Ammon's horn (tissue), 1 donor: ENCODE measurements at places on chromosomes 1 and 21.

DNA sequence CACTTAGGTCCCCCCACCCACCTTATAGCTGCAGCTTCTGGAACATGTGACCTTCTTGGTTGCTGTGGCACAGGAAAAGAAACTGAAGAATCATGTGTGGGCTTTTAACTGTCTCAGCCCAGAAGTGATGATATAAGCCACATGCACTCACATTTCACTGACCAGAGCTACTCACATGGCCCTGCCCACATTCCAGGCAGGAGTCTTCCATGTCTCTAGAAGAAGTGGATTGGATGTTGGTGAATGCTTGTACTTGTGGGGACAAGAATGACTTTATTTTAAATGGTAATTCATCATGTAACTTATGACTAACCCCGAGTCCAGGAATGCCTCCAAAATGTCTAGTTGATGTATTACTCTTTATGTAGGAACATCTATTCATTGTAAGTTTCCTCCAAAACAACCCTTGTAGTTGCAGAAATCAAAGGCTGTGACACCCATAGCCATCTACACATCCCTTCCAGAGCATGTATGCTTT is 15.8 kb upstream of the CAMK1G start:
- DNase-seq = no peak

- DNase-seq = no peak
Measured at GRCh38 chr1:179510038-179510437, 65.7 kb downstream of the NPHS2 start.

DNA sequence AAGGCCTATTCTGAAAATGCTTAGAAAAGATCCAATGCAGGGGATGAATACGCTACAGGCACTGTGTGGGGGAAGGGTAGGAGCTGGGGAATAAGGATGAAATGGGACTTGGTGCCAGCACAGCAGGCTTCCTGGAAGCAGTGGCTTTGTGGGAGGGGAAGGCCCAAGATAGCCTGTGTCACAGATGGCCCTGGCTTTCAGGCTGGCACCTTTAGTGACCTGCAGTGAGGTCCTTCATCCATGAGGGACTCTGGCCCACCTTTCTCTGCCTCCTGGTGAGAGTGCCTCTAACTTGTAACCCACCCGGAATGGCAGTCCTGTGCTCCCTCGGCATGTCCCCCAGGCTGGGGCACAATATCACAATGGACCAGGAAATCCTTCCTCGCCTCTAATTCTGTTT is 919 bp downstream of the CHI3L1 start:
- no peak for DNase-seq

DNA sequence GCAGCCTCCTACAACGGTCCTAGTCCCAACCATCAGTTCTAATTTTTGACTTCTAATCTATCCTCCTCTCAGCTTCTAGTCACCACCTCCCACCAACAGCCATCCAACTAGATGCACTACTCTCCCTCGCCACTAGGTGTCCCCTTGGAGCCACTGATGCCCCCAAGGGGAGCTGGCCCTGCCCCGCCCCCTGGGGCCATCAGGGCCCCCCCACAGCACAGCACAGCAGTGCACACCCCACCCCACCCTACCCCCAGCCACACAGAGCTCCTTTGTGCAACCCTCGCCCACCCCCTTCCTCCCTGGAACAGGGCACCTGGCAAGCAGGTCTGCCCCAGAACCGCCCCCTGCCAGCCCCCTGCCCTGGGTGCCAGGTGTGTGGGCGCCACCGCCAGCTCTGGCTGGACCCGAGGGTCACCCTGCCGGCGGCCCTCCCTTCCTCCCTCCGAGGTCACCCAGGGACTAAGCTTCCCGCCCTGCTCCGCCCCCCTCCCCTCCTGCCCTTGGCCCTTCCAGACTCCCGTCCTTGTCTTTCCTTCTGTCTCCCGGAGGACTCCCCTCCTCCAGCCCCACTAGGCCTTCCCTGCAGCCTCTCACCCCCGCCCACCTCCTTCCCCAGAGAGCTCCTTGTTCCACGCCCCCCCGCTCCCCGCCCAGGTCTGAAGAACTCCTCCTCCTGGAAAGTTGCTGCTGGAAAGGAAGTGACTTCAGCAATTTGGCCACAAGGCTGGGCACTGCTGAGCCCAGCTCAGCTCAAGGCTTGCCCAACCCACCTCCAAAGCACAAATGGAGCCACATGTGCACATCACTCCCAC is 47.0 kb downstream of the AHDC1 start:
- DNase-seq = peak; percentile 82

DNA sequence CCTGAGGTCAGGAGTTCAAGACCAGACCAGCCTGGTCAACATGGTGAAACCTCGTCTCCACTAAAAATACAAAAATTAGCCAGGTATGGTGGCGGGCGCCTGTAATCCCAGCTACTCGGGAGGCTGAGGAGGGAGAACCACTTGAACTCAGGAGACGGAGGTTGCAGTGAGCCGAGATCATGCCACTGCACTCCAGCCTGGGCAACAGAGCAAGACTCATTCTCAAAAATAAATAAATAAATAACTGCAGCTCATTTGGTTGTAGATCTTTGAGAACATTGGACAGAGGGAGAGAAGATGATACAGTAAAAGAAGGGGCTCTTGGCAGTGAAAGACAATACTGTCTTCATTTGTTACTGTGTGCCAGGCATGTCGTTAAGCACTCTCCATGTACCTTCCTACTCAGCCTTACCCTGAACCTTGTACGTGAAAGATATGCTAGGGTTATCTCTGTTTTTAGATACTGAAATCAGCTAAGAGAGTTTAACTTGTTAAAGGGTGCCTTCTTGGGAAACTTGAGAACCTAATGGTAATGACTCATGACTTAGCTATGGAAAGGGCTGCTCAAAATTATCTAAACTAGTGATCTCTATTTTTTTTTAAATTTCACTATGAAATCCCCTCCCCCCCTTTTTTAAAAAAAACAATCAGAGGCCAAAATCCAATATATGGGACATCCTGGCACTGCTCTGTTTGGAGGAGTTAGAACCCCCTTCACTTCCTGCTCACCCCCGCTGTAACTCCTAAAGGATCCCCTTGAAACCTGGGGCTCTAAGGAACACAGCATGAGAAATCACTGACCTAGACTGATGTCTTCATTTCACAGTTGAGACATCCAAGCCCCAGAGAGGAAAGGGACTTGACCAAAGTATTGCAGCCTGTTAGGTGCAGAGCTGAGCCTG is 6.8 kb upstream of the KPNA6 start:
- DNase-seq = no peak

DNA sequence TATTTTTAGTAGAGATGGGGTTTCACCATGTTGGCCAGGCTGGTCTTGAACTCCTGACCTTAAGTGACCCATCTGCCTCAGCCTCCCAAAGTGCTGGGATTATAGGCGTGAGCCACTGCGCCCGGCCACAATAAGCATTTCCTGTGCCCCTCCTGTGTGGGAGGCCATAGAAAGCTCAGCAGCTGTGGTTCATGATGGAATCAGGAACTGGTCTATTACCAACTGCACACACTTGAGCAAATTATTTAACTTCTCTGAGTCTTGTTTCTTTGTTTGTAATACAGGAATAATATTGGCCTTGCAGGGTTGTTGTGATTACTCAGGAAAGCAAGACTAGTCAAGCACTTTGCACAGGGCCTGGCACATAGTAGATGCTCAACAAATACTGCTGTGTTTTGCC is 15.0 kb downstream of the RHBG start:
- no peak for DNase-seq

- no peak for DNase-seq
Measured at GRCh38 chr1:106952776-106953175, 103.7 kb upstream of the PRMT6 start.

DNA sequence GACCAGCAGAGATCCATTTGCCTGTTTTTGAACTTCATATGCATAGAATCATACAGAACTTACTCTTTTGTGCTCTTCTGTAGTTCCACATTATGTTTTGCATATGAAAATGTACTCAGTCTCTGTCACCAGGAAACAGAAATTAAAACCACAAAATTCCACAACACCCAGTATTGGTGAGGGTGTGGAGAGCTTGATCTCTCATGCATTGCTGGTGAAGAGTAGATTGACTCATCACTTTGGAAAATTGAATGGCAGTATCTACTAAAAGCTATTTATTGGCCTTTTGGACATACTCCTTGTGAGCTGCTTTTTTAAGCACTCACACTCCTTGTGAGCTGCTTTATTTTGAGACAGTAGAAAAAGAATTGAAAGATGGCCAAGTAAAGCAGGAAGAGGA is 43.3 kb downstream of the VTCN1 start:
- no peak for DNase-seq

DNA sequence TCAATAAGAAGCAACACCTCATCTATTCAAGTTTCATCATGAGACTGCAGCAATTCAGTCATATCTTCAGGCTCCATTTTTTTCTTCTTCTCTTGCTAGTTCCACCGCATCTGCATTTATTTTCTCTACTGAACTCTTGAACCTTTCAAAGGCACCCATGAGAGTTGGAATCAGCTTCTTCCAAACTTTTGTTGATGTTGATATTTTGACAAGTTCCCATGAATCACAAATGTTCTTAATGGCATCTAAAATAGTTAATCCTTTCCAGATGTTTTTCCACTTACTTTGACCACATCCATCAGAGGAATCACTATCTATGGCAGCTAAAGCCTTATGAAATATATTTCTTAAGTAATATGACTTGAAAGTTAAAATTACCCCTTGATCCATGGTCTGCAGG is 434.3 kb downstream of the GPATCH2 start:
- no peak for DNase-seq

DNA sequence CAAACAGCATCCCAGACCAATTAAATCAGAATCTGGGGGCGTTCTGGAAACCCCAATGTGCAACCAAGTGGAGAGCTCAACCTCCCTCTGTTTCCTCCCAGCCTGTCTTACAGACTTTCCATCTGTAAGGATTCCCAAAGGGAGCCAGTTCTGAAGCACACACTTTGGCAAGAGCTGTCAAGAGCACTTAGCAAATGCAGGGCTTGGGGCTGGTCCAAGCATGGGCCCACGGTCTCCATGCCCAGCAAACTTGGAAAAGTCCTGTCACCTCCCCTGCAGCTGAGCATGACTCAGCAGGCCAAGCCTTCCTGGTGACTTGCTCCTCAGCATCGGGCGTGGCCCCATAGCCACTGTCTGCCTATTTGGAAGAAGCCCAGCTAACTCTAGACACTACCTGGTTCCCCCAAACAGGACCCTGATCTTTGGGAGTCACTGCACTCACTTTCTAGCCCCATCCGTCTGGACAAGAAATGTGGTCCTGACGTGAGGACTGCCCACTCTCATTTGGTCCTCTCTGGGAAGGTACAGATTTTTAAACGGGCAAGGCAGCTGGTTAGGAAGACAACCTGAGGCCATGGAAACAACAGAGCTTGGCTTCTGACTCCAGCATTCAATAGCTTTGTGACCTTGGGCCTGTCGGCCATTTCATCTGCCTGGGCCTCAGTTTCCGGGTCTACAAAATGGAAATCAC is 16.9 kb downstream of the SLC2A1 start:
- peak; percentile 70 for DNase-seq

DNA sequence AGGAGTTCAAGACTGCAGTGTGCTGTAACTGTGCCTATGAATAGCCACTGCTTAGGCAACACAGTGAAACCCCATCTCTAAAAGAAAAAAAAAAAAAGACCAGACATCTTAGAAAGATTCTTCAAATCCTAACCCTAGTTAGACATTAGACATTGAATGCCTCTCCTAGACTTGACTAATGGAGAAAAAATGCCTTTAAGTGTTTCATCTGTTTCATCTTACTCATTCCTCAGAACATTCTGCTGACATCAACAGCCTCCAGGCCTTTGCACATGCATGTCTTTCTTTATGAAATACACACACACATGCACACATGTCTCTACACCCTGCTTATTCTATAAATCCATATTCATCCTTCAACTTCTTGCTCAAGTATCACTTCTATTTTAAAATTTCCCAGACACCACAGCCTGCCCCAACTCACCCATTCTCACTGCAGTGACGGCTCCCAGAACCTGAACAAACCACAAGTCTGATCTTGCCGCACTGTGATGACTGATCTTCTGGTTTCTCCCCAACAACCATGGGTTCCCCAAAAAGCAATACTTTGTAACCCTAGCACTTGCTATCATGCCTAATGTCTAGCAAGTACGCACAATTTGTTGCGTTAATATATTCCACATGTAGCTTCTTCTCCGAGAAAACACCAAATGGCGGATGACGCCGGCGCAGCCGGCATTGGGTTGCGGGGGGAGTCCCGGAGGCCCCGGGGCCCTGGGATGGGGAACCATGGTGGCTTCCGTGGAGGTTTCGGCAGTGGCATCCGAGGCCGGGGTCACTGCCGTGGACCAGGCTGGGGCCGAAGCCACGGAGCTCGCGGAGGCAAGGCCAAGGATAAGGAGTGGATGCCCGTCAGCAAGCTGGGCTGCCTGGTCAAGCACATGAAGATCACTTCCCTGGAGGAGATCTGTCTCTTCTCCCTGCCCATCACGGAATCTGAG is 37.4 kb downstream of the LRRC52 start:
- DNase-seq = no peak

DNA sequence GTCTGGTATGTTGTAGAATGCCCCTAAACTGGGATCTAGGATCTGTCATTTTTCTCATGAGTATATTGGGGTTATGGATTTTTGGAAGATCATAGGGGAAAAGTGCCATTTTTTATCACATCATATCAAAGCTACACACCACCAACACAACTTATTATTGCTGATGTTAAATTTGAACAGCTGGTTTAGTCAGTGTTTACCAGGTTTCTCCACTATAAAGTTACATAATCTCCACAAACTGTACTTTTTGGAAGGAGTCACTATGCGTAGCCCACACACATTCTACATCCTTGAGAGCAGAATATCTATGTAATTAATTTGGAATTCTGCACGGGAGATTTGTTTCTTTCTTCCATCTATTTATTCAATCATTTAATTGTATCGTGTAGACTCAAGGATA is 35.2 kb downstream of the RC3H1 start:
- no peak for DNase-seq

GRCh38 chr1:108502624-108503023 is 52.5 kb downstream of the NBPF6 start:
- no peak for DNase-seq

- DNase-seq = no peak
Measured at GRCh38 chr21:31922881-31923280, 50.1 kb downstream of the HUNK start.

- DNase-seq = no peak
Measured at GRCh38 chr1:77370161-77370560, 88.3 kb downstream of the AK5 start.
